G401 (cell line): ENCODE measurements at places on chromosomes 16 and 17. TPM values are rescaled to one million over a fixed set of nuclear protein-coding genes. Genes with fewer than 3 reads are reported as not detected.

Gene TNK1
- not detected in 2 replicates for total RNA-seq

Gene MTMR4
- 35.9 and 36.3 TPM in 2 replicates for total RNA-seq

Gene HP
- not detected in 2 replicates for total RNA-seq

Gene PYY
- total RNA-seq, result not detected in 2 replicates

Gene CMTM2
- not detected in 2 replicates for total RNA-seq
